ENCODE measurements at places on chromosomes 5 and 9. TPM values are rescaled to one million over a fixed set of nuclear protein-coding genes. Genes with fewer than 3 reads are reported as not detected.

SNCAIP gene
- total RNA-seq, result 4.2 TPM

- DNase-seq, result no peak
Measured at GRCh38 chr5:78626009-78626571, 22.5 kb downstream of the LHFPL2 start.

GRCh38 chr9:34652602-34653000, 616 bp downstream of the IL11RA start:
- no peak for DNase-seq

SLC6A7 gene
- not detected for total RNA-seq

SEMA6A gene
- 11.6 TPM for total RNA-seq

PFDN1 gene
- total RNA-seq, result 98.7 TPM

DNA sequence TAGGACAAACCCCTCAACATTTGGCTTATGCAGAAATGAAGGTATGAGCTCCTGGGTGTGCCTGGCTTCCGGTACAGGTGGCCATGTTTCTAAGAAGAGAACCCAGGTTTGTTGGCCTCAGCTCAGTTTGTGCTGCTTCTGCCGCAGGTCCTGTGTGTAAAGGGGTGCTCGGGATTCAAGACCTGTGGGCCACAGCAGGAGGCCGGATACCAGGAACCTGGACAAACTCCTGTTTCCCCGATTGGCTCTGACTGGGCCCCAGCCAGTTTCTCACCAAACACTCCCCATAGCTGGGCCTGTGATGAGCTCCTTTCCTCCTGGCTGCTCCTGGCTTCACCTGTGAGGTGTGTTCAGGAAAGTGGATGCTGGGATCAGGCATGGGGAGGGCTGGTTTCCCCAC, 271.2 kb upstream of the IRX2 start:
- DNase-seq, result no peak
